ENCODE measurements at places on chromosomes 3 and 15.

DNA sequence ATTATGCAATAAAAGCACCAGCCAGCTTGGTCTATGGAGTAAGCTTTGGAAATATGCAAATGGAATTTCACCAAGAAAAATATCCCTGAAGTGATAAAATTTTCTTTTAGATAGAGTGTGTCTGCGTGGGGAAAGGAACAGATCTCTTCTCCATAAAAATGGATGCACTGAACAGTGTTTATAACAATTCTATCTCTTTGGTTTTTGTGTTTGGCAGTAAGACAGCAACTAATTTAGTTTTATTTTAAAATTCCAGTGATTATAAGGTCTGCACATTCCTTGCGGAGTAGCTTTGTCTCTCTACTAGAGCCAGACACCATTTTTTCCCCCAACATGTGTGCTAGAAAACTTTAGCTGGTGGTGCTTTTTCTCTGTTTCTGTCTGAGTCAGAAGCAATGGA lies 712.4 kb downstream of the GRM7 start:
- DNase-seq = no peak

DNA sequence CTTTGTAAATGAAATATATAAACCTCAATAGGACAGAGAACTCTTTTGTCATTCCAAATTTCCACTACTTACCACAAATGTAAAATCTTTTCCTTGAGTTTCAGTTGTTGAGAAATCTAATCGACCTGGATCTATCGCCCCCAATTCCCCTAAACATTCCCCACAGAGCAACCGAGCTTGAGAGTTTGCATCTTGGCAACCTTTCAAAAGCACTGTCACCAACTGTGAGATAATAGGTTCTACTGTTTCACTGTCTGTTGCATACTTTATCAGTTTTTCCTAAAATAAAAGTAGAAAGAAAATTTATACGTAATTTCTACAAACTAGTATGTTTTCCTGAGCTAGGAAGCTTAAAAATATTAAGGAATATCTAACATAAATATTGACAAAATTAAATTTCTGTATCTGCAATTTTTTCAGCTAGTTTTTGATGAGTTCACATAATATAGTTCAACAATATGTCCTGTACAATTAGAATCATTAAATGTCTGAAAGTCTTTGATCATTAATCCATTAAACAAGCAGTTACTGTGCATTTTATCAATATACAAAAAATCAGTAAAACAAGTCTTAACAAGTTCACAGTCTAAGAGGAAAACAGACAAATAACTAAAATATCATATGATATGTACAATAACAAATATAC lies 54.5 kb downstream of the ATR start:
- no peak for DNase-seq

DNA sequence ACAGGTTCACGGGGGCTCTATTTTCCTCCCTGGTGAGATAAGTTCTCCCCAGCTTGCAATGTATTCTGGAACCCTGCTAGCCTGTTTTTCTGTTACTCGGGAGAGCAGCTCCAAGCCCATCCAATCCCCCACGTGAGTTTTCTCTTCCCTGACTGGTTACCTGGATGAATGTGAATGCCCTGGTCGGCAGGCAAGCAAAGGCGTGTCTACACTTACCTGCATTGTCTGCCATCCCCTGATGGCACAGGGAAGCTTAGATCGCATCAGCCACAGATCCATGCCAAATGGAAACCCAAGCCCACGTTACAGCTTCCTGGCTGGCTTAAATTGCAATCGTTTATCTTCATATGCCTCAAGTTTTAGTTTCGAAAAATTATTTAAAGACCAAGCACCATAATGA lies 149.9 kb downstream of the FOXP1 start:
- DNase-seq = no peak

- no peak for DNase-seq
Measured at GRCh38 chr15:89725064-89725463, 26.0 kb downstream of the MESP1 start.

DNA sequence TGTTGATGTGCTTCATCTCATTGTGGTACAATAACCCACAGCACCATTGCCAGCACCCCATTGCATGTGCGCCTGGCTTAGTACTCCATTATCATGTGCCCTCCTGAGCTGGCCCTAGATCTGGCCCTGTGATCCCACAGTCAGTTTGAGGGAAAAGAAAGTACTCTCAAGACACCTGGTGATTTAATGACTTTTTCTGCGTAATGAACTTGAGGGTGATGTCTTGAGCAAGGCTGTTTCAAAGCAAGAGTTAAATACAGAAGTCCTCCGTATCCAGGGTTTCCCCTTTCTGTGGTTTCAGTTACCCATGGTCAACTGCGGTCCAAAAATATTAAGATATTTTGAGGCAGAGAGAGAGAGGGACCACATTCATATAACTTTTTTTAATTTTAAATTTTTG lies 16.3 kb downstream of the C3orf20 start:
- no peak for DNase-seq

- DNase-seq = no peak
Measured at GRCh38 chr15:101003081-101003480, 83.9 kb downstream of the LRRK1 start.

DNA sequence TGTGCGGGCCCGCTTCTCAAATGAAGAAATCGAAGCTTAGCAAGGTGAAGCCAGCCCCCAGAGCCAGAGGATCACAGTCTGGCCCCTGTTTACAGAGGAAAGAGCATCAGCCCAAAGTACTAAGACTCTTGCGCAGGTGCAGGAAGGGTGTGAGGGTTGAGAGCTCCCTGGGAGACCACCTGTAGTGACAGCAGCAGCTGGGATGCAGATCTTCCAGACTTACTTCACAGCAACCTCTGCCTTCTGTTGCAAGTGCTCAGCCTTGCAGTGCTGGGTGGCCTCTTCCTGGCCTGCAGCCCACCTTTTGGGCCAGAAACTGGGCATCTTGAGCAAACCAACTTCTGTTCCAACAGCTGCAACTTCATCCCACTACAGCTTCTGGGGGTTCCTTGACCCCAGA lies 19.7 kb downstream of the SPATA12 start:
- DNase-seq = no peak

DNA sequence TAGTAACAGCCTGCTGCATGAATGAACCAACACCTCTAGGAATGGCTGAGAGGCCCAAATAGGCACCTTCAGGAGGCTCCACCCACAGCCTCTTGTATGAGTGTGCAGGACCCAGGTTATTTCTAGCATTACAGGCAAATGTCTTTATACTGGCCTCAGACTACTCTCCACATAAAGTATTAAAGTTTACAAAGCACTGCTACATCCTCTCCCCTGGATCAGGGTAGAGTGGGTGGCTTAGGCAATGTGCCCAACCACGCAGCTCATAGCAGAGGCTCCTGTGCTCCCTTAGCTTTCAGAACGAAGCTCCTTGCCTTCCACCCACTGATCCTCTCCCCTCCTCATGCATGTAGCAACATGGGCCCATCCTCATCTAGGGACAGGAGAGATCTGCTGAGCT lies 16.3 kb downstream of the TMEM43 start:
- DNase-seq = no peak

DNA sequence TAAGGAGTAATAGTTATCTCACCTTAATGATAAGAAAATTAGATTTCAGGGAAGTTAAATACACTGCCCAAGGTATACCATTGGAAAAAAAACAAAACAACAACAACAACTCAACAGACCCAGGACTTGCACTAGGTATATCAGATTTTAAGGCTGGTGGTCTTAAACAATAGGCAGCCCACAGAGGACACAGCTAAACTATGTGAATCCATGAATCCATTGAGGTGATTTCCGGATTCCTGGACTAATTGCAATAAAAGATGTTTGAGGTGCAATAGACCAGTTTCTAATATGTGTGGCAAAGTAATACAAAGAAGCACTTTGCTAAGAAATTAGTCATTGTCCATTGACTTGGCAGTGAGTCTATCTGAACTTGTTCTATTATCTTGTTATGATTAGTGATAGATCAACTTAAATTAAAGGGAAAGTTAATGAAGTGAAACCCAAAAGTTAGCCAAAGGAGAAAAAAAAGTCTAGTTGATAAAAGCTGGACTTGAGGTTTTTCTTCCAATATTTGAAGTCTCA lies 60.9 kb upstream of the MAGI1 start:
- DNase-seq = no peak

DNA sequence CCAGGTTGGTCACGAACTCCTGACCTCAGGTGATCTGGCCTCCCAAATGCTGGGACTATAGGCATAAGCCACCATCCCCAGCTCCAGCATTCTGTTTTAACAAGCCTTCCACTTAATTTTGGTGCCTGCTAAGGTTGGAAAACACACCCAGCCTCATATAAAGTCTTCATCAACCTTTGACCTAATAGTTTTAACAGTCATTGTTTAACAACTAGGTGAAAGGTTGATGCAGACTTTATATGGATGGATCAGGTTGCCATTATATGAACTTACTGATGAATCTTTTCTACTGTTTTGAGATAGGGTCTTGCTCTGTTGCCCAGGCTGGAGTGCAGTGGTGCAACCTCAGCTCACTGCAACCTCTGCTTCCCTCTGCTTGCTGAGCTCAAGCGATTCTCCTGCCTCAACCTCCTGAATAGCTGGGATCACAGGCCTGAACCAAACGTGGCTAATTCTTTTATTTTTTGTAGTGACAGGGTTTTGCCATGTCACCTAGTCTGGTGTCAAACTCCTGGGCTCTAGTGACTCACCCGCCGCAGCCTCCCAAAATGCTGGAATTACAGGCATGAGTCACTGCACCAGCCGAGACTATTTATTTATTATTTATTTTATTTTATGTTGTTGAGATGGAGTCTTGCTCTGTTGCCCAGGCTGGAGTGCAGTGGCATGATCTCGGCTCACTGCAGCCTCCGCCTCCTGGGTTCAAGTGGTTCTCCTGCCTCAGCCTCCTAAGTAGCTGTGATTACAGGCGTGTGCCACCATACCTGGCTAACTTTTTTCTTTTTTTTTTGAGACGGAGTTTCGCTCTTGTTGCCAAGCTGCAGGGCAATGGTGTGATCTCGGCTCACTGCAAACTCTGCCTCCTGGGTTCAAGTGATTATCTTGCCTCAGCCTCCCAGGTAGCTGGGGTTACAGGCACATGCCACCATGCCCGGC lies 3.1 kb upstream of the RPAP1 start:
- DNase-seq = no peak

GRCh38 chr3:138875754-138876664 lies 41.3 kb upstream of the PIK3CB start:
- no peak for DNase-seq

DNA sequence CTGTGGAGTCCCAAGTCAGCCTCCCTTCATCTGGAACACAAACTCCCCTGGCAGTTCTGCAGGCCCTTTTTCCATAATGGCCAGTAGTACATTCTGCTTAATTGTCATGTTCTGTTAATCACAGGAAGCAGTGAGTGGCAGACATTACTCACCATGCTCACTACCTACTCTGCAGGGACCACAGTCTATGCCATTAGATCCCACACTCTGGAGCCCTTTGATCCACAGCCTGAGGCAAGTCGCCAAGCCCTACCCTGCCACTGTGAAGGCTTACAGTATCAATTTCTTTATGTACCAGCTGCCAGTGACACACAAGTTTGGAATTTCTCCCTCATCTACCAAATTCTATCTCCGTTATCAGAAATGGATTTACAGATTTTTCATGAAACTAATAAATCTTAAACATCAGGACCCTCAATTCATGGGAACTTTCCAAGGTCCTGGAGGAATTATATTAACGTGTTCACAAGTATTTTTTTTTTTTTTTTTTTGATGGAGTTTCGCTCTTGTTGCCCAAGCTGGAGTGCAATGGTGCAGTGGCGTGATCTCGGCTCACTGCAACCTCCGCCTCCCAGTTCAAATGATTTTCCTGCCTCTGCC lies 20.6 kb upstream of the WWTR1 start:
- no peak for DNase-seq

GRCh38 chr3:59737241-59737640 lies 687.4 kb upstream of the CFAP20DC start:
- no peak for DNase-seq

DNA sequence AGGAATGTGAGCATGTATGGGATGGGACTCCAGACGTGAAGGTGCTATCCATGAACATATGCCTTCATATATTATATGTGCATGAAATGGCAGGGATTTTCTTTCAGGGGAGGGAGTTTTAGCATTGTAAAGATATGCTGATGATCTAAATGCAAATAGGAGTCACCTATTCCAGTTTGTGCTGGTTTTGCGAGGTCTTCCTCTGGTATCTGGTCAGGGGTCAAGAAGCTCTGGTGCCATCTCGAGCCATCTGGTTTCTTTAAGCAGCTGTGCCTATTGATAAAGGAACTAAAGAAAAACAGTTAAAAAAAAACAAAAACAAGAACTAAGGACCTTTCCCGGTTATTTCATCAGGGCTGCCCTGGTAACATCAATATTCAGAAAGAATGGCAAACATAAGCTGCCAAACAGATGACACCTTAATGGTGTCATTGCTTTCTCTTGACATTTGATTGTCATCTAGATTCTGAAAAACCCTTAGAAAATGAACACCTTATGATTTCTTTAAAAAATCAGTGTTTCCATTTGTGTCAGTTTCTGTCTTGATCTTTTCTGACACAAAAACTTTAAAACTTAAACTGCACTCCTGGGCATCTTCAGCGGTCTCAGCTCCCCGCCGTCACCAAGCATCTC lies 22.7 kb downstream of the APH1B start:
- DNase-seq = no peak

All from stimulated activated CD4-positive, alpha-beta T cell treated with anti-CD3 and anti-CD28 coated beads, Interleukin-2, amount 100 ng/mL, for 24 hours (primary cell).